Stimulated activated CD4-positive, alpha-beta T cell treated with anti-CD3 and anti-CD28 coated beads, Interleukin-15, amount 100 ng/mL, for 1 hour (primary cell): ENCODE measurements at places on chromosomes 13 and 19.

- DNase-seq: no peak
Observed at GRCh38 chr13:50167224-50167947, 152.1 kb downstream of the KCNRG start.

GRCh38 chr19:34432797-34433196 is 4.6 kb downstream of the UBA2 start:
- DNase-seq: no peak

DNA sequence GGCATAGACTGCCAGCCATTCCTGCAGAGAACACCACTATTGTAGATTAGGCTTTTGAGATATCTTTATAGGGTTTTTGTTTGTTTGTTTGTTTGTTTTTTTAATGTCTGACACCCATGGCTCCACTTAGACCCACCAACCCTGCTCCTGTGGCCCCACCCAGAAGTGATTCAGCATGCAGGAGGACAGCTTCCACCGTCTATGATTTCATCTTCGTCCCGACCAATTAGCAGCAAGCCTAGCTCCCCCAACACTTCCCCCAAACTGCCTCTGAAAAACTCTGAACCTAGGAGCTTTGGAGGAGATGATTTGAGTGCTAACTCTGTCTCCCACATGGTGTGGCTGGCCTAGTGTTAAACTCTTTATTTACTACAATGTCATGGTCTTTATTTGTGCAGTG is 108.3 kb upstream of the RXFP2 start:
- DNase-seq: no peak

- no peak for DNase-seq
Observed at GRCh38 chr19:1863328-1863637, at the start of gene KLF16. KLF16 (minus strand) TSS chr19:1863579; CDS start chr19:1863497, 82 bp downstream.

GRCh38 chr13:37981932-37982331 is 112.4 kb upstream of the TRPC4 start:
- no peak for DNase-seq

- DNase-seq: no peak
Observed at GRCh38 chr19:50171752-50172151, 8.7 kb upstream of the IZUMO2 start.

- DNase-seq: no peak
Observed at GRCh38 chr13:94520001-94520400, 40.5 kb upstream of the DCT start.

- DNase-seq: no peak
Observed at GRCh38 chr13:77521194-77521593, 14.3 kb upstream of the SCEL start.

- DNase-seq: no peak
Observed at GRCh38 chr19:48543121-48543710, 8.8 kb upstream of the SULT2B1 start.

DNA sequence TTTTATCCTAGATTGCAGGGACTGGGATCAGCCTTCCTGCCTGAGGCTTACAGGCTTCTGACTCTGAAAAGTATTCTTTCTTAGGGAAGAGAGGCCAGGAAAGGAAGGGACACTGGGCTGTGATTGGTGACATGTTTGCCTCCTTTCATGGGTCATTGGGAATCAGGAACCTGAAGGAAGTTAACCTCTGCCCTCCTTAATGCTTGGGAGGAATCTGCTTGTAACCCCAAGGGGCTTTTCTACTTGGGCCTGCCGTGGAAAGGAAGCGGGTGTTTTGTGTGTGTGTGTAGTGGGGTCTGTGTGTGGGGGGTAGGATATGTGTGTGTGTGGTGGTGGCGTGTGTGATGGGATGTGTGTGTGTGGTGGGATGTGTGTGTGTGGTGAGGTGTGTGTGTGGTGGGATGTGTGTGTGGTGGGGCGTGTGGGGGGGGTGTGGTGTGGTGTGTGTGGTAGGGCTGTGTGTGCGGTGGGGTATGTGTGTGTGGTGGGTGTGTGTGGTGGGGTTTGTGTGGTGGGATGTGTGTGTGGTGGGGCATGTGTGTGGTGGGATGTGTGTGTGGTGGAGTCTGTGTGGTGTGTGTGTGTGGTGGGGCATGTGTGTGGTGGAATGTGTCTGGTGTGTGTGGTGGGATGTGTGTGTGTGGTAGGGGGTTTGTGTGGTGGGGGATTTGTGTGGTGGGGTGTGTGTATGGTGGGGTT is 41.3 kb upstream of the NPAS1 start:
- no peak for DNase-seq

- peak; percentile 22 for DNase-seq
Observed at GRCh38 chr19:57103573-57104277, 16.1 kb upstream of the USP29 start.

DNA sequence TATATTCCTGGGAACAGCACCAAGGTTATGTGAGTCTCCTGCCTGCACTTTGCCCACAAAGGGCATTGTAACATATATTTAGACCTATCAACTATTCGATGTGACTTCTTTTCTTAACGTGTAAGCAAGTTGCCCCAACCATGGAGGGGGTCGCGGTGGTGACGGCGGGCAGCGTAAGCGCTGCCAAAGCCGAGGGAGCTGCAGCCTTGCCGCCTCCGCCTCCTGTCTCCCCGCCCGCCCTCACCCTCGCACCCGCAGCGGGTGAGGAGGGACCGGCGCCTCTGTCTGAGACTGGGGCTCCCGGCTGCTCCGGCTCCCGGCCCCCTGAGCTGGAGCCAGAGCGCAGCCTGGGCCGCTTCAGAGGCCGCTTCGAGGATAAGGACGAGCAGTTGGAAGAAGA is 59.0 kb downstream of the ZNF676 start:
- no peak for DNase-seq

- no peak for DNase-seq
Observed at GRCh38 chr13:106156468-106156867, 379.0 kb downstream of the EFNB2 start.

DNA sequence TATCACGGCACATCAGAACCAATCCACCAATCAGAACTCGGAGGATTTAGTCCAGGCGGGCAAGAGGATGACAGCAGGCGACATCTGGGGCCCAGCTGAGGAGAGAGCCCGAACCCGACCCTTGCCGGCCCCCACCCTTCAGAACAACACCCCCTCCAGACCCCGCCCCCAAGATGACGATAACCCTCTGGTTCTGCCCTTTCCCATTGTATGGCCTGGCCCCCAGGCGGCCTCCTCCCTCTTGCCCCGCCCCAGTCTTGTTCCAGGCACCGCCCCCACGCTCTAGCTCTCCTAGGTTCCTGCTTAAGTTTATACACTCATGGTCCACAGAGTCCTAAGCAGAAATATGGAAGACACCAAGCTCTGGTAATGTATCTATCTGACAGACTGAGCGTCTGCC is 2.8 kb upstream of the ZNF83 start:
- DNase-seq: no peak

GRCh38 chr19:7879111-7879807 is 5.1 kb upstream of the PRR36 start:
- no peak for DNase-seq

DNA sequence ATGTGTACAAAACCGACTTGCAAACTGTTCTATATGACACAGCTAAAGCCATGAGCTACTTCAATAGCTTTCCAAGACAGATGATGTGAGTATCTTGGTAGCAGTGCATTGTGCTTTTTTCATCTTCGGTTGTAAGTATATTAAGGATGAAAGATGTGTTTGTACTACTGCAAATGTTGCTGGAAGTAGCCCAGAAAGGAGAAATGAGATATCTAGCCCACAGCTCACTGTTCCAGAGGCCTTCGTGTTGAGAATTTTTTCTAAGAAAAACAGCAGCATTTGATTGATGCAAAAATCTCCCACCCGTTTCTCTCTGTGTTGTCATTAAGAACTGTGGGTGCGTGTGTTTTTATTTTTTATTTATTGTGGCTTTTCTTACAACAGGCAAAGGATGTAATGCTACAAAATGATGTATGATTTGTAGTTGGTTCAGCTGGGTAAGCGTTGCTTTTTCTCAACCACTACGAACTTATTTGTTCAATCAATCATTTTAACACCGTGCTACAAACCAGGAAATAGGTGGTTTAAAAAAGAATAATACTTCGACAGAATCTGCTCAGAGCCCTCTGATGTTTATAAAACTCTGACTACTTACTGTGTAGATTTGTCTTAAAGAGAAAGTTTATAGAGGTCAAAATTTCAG is 41.6 kb upstream of the RFC3 start:
- DNase-seq: no peak

DNA sequence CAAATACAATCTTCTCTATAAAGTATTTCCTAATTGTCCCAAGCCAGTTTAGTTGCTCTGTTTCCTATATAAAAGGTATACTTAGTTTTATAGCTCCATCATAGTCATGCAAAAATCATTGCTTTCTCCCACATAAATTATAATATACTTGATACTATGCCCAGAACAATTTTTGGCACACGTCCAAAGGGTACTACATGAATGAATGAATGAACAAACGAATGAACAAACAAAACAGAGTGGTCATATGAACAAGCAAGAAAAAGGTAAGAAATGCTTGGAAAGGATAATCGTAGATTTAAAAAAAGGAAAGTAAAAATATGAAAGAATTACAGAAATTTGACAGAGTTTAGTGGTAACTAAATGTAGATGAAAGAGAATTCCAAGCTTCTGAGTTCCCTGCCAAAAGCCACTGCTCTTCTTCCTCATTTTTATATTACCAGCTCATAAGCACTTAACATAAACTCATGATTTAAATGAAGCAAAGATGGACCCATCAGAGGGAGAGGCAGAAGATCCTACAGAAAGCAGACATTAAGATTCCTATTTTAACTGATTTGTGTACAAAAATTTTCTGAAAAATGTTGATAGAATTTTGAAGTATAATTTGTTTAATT is 123.2 kb downstream of the ENOX1 start:
- DNase-seq: no peak

GRCh38 chr13:97696921-97697320 is 256.6 kb upstream of the IPO5 start:
- DNase-seq: no peak

DNA sequence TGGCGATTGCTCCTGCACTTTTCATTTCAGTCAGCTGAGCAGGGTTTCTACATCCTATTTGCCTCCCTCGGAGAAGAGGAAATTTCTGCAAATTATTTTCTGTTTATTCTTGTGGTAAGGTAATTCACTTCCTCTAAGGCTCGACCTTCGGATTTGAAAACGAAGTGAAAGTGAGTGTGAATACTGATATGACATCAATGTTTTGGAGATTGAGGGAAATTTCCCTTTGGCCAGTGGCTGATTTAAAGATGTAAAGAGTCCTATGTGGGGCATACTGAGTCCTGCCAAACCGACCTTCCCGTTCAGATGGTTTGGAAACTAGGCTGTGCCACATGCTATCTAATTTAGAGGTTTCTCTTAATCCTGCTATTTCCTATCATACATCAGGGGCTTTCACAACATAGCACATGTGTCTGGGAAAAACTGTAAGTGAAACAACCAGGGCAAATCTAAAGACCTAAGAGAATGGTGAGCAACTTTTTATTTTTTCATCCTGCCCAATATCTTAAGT is 112.3 kb downstream of the POSTN start:
- no peak for DNase-seq

- DNase-seq: no peak
Observed at GRCh38 chr13:79385694-79386093, 20.4 kb downstream of the RBM26 start.

GRCh38 chr13:110657196-110657595 is 41.9 kb downstream of the NAXD start:
- DNase-seq: no peak

DNA sequence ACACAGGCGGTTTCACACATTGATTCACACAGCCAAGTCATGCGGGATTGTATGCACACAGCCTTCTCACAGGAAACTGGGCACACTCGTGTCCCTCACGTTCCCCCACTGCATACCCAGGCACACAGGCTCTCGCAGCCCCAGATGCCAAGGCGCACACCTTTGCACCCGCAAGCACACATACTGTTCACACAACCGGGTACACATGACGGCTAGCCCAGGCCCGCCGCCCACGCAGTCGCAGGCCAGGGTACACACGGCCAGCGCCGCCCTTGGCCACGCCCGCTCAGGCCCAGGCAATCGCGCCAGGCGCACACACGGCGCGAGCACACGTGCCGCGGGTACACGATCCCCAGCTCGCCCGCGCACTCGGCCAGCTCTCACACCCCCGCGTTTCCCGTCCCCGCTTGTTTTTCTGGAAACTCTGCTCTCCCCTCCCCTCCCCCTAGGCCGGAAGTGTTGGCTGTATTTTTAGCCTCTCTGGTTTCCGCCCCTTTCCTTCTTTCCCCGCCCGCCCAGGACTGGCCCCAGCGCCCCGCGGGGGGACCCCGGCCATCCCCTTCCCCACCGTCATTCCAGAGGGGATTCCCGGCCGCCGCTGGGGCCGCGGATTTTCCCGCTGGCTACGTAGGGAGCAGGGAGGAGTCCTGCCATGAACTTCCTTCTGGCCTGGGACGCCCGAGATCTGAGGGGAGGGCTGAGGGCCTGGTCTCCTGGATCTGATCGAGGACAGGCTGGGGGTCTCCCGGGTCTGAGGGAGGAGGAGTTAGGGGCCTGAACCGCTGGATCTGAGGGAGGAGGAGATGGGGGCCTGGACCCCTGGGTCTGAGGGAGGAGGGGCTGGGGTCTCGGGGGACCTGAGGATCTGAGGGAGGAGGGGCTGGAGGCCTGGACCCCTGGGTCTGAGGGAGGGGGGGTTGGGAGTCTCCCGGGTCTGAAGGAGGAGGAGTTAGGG is 4.0 kb upstream of the ZFP36 start:
- DNase-seq: peak; percentile 73

- no peak for DNase-seq
Observed at GRCh38 chr13:45792827-45793303, 58.7 kb downstream of the SIAH3 start.

- no peak for DNase-seq
Observed at GRCh38 chr19:47507924-47508553, 6.8 kb downstream of the NAPA start.

DNA sequence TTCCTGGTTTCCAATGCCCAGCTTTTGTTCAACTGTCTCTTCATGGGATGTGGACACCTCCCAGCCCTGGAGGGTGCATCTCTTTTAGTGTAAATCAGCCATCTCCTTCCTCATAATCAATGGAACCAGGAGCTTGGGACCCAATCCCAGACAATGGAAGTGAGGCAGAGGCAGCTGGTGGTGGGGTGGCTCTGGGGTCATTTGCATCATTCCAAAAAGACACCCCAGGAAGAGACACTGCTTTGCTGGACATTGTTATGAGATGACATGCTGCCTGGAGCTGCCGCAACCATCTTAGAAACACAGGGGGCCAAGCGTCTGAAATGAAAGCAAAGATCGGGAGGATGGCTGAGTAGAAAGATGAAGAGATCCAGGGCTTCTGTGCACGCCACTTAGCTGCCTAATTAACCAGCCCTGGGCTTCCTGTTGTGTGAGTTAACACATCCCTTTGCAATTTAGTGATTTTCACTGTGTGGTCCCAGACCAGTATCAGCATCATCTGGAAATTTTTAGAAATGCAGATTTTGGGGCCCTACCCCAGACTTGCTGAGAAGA is 36.1 kb downstream of the IRS2 start:
- DNase-seq: no peak

DNA sequence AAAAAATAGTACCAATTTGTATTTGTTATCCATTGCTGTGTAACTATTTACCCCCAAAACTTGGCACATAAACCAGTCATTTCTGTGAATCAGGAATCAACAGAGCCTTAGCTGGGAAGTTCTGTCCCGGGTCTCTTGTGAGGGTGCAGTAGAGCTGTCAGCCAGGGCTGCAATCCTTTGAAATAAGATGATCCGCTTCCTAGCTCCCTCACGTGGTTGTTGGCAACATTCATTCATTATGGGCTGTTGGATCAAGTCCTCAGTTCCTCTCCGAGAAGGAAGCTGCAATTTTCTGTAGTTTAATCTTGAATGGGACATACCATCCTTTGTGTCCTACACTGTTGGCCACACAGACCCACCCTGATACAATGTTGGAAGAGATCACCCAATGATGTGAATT is 277.2 kb downstream of the SUCLA2 start:
- no peak for DNase-seq

- no peak for DNase-seq
Observed at GRCh38 chr19:33520844-33521479, 629 bp downstream of the PEPD start.

- no peak for DNase-seq
Observed at GRCh38 chr19:10747271-10747670, 29.4 kb downstream of the DNM2 start.
